ENCODE measurements at places on chromosomes 6 and 20.

DNA sequence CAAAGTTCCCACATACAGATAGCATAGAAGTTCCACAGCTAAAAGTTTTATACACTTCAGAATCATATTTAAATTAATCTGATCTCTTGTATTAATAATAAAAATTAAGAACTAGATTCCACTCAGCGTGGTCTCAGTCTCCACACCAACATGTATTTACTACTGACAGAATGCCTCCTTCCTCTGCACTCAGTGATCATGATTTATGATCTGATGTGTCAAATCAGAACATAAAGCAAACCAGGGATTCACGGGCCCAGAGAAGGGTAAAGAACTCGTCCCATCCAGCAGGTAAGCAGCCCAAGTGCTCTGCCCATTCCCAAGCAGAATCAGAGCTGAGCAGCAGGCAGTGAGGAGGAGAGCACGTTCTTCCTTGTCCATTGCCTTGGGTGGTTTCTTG lies 14.2 kb upstream of the ATRN start:
- no peak for DNase-seq

DNA sequence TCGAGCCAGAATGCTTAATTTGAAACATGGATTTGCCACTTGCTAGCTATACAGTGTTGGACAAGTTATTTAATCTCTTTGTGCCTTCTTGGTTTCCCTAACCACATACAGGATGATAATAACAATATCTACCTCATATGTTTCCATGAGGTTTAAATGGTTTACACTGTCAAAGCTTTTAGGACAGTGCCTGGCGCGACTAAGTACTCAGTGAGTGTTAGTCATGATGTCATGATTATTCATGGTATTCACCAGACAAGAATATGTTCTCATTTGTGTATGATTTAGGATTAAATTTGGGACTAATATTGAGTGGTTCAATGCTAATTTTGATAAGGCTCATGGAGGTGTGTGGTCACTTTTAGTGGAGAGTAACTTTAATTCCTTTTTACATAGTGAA lies 167.4 kb downstream of the EYA4 start:
- DNase-seq: no peak

DNA sequence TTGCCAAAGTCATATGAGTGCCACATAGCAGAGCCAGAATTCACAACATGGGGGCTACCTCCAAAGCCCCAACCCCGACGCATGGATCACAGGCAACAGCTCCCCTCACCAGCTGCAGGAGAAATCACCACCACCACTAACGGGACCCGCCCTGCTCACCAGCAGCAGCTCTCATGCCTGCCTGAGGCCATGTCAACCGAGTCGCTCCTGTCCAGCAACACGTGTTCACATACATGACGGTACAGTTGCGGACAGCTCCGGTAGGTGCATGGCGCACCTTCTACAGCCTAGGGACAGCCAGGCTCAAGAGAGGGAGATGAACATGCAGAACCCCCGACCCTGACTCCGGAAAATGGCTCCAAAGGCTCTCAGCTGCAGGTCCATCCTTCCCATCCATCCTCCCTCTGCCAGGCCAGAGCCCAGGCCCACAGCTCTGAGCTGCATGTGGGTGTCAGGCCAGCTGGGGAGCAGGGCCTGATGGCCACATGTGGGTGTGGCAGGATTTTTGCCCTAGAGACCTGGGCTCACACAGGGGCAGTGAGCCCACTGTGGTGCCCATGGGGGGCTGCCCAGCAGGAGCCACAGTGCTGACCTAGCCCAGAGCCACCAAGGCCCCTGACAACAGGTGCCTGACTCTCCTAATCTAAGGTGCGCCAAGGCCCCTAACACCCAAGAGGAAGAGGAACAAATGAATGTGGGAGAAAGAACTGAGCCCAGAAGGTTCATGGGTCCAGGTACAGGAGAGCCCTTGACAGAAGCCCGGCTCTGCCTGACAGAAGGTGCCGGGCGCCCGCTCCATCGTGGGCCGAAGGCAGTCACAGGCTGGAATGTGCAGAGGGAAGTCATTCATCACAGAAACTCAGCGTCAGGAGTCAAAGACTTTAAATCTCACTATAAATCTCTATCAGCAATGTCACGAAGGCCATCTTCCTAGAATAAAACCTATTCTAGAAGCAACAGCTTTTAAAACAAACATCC lies 10.5 kb downstream of the RPS6KA2 start:
- DNase-seq: no peak

DNA sequence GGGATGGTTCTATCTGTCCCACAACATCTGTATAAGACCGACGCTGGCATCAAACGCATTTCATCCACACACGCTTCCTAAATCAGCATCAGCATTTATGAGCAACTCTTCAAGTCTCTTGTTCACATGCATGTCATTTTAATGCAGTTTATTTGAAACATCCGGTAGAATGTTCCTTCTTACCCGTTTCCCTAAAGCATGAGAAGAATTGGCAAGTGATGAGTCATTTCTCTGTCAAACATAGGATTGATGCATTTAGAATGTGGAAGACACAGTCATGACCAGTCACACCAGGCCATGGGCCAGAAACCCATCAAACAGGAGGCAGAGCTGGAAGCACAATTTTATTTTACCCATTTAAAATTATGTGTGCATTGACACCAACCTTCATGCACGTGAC lies 122.8 kb downstream of the UST start:
- DNase-seq: no peak

DNA sequence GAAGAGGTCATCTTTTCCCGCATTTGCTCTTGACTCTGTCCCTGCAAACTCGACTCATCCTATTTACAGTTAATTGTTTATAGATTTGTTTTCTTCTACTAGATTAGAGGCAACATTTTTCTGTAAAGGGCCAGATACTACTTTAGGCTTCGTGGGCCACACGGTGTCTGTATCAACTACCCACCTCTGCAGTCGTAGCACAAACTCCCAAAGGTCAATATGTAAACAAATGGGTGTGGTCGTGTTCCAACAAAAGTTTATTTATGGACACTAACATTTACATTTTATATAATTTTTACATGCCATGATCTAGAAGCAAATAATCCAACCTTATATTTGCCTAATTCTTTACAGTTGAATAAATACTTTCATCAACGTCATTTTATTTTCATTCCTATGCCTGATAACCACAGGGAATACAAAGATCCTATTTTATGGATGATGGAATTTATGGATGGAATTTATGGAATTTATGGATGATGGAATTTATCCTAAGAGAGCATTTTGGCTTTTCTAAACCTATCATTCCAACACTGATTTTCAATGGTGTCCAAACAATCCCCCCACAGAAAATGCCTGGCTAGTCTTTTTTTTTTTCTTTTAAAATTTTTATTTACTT lies 232.8 kb downstream of the MYLK4 start:
- no peak for DNase-seq

- no peak for DNase-seq
Observed at GRCh38 chr6:49269190-49269589, 193.9 kb downstream of the MMUT start.

GRCh38 chr20:58880994-58881752 lies 28.7 kb downstream of the GNAS start:
- DNase-seq: no peak

- no peak for DNase-seq
Observed at GRCh38 chr6:107079429-107079828, 35.9 kb downstream of the BEND3 start.

GRCh38 chr20:60087563-60088105 lies 129.4 kb downstream of the CDH26 start:
- no peak for DNase-seq

DNA sequence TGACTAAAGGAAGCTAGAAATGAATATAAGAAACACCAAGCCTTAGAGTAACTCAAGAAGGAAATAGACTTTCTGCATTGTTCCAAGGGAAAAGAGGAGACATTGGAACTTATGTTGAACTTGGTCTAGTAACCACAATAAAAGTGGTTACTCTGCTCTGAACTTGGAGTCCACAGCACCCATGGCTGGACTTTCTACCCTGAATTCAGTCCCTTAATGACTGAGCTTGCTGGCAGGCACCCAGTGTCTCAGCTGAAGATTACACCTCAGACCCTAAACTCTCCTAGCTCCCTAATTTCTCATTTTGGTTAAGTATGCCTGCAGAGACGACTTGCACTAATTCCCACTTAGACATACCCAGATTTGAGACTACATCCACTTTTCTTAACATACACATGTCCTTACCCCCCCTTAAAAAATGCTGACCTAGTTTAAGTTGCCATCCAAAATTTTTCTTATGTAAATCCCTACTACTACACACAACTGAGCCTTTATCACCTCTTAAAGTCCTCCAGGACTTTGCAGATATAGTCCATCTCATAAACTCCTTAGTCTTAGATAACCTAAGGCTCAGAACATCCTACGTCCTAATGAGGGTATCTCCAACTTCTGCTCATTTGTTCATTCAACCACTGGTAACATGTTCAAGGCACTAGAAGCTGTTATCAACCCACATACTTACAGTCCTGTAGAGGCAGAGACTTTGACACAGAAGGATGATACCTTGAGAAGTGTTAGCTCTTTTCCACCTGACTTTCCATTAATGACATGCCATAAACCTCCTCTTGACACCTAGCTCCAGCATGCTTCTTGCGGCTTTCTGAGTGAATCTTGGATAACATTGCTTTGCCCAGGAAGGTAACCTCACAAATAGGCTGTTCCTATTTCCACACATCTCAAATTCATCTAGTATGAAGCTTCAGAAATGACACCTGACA lies 129.8 kb downstream of the ALDH8A1 start:
- no peak for DNase-seq

DNA sequence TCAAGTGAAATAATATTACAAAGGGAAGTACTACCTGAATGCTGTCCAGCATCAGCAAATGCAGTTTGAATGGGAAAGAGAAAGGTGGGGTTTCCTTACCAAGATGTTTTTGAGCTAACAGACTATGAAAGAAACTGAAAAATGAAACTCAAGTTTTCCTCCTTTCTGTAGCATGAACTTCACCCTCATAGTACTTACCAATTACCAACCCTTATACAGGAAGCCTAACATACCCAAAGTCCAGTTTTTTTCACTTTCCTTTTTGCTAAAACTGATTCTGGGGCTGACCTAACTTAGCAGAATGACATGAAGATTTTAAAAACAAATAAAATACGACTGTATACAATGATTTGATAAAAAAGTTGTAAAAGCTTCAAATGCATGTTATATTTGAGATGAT lies 5.2 kb downstream of the ZNFX1 start:
- DNase-seq: no peak

- no peak for DNase-seq
Observed at GRCh38 chr6:168165373-168165772, 86.4 kb upstream of the FRMD1 start.

DNA sequence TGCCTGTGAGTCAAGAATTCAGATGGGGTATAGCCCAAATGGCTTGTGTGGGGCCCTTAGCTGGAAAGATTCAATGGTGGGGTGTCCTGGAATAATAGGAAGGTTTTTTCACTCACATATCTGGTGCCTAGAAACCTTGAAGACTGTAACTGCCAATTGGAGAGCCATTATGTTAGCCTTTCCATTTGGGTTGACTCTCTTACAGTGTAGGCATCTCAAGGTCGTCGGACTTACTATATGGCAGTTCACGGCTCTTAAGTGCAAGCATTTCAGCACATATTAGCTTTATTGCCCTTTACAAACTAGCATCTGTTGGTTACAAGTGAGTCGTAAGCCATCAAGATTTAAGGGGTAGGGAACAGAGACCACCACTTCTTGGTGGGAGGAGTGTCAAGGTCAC lies 74.1 kb downstream of the CD2AP start:
- DNase-seq: no peak

- no peak for DNase-seq
Observed at GRCh38 chr6:136058852-136059251, 191.3 kb downstream of the MTFR2 start.

DNA sequence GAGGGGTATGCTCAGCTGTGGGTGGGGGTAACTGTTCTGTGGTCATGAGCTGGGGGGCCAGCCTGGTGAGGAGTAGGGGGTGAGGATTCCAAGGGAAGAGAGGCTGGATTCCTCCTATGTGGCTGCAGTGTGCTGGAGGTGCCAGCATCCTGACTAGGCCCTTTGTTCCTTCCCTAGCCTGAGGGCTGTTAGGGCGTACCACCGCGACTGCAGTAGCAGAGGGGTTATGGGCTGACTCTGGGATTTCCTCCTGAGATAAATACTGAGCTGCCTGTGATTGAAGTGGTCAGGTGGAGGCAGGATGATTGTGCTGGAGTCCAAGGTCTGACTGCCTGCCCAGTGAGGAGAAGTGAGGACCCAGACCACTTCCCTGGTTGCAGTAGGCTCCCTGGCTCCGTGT lies 205.3 kb downstream of the ADGRG6 start:
- no peak for DNase-seq

DNA sequence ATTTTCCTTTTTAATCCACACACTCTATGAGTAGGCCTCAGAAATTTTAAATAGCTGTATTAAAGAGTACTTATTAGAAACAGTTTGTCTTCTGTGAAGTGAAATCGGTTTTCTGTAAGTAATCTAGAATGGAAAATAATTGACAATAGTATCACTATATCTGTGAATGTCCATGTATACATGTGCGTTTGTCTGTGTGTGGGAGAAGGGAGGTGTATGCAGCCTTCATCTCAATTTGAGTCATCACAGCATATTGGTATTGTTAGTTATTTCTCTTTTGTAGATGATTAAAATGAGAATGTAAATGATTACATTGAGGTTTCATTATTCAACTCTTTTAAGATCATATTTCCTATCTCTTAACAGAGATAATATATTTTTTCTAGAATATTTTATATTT lies 206.0 kb downstream of the EYS start:
- no peak for DNase-seq

DNA sequence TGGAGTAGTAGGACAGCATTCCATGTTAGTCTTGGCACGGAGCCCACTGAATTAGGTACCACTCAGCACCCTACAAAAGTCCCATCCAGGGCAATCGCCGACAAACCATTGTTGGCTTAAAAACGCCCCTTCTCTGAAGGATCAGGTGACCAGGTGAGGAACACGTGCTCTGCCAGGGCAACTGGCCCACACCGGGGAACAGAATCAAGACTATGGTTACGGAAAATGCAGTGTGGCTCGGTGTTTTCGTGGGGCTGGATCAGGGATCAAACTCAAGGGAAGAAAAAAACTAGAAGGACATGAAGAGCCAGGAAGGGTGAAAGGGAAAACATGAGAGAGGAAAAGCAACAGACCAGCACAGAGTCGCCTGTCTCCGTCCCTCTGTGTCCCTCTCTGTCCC lies 177.8 kb upstream of the ARID1B start:
- no peak for DNase-seq

DNA sequence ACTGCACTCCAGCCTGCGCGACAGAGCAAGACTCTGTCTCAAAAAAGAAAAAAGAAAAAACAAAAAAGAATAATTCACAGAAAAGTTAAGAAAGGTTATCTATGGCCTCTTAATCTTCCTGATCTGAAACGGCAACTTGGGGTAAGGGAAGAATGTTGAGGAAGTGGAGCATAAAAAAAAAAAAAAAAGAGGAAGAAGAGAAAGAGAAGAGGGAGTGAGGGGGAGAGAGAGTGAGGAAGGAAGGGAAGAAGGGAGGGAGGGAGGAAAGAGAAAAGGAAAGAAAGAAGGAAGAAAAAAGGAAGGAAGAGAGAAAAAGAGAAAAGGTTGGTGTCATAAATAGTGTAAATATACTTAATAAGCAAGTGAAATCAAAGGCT lies 68.9 kb upstream of the NCOA3 start:
- DNase-seq: no peak

All from stimulated activated CD4-positive, alpha-beta T cell treated with anti-CD3 and anti-CD28 coated beads, Interleukin-1b, Interleukin-23, amount 100 ng/mL, for 1 hour (primary cell).